ENCODE measurements at places on chromosomes 13 and 19.

GRCh38 chr13:111020546-111020945 lies 94.6 kb upstream of the ARHGEF7 start:
- DNase-seq: no peak

- DNase-seq: no peak
Measured at GRCh38 chr13:71412231-71412630, 454.8 kb downstream of the DACH1 start.

- no peak for DNase-seq
Measured at GRCh38 chr13:70534466-70534865, 426.2 kb upstream of the KLHL1 start.

GRCh38 chr13:95921485-95921884 lies 131.7 kb downstream of the UGGT2 start:
- DNase-seq: no peak

DNA sequence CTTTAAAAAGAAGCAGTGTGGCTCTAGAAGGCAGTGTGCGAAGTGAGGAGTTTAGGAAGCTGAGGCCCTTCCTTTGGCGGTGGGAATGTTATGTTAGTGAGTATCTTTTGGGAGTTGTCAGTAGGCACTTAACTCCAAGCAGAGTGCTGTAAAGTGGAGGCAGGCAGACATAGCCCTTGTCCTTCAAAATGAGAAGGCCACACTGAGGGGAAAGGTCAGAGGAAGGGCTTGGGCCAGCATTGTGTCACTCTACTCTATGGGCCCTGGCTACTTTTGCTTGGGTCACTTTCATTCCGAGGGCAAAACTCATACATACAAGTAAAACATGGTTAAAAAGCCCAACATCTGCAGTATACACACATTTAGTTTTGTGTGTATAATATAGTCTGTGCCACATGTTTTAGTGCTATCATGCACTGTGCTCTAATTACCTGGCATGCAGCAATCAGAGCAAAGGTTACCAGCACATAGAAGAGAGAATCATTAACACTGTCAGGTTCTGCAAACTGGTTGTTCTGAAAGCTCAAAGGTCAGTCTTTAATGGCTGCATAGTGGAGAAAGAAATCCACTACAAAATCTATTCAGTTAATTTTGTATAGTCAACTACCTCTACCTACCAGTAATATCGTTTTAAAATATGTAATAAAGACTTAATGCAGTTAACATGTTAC lies 64.4 kb downstream of the WASF3 start:
- DNase-seq: no peak

- DNase-seq: no peak
Measured at GRCh38 chr13:51820016-51820597, 16.1 kb upstream of the DHRS12 start.

DNA sequence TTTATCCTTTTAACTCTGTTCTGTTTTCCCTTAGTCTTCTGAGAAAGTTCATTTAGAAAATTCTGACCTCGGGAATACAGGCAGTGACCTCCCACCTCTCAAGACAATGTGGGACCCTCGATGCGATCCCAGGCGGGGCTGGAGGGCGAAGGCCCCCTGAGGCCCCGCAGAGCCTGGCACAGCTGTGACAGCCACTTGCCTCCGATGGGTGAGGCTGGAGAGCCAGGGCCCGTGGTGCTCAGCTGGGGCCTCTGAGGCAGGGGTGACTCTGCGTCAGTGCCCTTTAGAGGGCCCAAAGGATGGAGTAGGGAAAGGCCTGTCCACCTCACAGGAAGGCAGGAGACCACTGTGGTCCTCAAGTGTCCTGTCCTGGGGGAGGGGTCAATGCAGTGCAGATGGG lies 10.3 kb downstream of the GJA3 start:
- DNase-seq: no peak

- DNase-seq: no peak
Measured at GRCh38 chr13:27280841-27281240, 10.2 kb downstream of the RASL11A start.

- DNase-seq: no peak
Measured at GRCh38 chr13:106010836-106011235, 524.6 kb downstream of the EFNB2 start.

GRCh38 chr19:13121551-13122274 lies 3.6 kb downstream of the NACC1 start:
- no peak for DNase-seq

- no peak for DNase-seq
Measured at GRCh38 chr13:62483774-62484173, 1068.1 kb upstream of the PCDH20 start.
